ENCODE measurements at places on chromosomes 3 and 15.
A peak's percentile ranks its signal among the peaks of the same experiment; 100 is the strongest.

DNA sequence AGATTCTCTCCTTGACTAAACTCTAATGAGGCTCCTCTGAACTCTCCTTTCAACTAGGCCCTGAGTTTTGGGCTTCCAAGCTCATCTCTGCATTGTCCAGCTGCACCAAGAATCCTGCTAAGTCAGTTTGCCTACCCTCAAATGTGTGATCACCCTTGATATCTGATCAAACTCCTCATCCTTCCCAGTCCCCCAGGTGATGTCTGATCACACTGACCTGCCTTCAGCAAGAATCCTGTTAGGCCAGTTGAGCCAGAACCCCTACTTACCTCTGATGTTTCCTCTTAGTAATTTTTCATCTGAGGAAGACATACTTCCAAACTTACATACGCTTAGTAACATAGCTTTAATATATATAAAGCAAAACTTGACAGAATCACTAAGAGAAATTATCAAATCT is 28.8 kb downstream of the SUMF1 start:
- DNase-seq, result no peak

DNA sequence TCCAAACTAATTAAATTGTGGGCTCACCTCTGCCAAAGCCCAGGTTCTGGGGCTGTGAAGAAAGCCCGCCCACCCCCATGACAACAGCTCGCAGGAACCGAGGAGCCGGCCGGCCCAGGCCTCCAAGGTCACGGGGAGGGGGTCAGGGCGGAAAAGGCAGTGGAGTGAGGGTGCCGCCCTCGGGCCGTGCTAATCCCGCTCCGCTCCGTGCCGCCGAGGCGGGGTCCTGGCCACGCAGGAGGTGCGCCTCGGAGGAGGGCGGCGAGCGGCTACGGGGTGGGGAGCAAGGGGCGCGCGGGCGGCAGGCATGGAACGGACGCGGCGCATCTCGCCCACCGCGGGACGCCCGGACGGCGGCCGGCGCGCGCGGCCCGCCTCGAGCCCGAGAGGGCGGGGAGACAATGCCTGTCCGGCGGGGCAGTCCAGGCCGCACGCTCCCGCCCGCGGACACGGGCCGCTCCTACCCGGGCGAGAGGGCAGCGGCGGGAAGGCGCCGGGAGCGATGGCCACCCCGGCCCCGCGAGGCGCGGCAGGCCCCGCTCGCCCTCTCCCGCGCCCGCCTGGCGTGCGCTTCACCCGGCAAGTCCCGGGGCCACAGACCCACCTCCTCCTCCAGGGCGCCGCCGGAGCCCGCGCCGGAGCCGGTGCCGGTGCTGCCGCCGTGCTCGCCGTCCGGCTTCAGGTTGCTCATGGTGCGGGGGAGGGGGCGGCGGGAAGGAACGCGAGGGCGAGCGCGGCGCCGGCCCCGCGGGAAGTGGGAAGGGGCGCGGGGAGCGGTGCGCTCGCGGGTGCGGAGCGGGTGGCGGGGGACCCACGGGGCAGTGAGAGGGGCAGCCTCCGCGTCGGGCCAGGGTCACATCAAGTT is 528 bp downstream of the RBPMS2 start:
- no peak for DNase-seq

GRCh38 chr3:184361532-184361931 is at the start of the genes CLCN2 and POLR2H:
CLCN2 (minus strand) TSS chr3:184361605; CDS start chr3:184361479, 126 bp downstream.
POLR2H (plus strand) TSS chr3:184361710; CDS start chr3:184363493, 1,783 bp downstream.
- DNase-seq, result peak; percentile 41

GRCh38 chr15:100944244-100944895 is 25.2 kb downstream of the LRRK1 start:
- no peak for DNase-seq

GRCh38 chr3:31129241-31129640 is 234.8 kb upstream of the GADL1 start:
- DNase-seq, result no peak

DNA sequence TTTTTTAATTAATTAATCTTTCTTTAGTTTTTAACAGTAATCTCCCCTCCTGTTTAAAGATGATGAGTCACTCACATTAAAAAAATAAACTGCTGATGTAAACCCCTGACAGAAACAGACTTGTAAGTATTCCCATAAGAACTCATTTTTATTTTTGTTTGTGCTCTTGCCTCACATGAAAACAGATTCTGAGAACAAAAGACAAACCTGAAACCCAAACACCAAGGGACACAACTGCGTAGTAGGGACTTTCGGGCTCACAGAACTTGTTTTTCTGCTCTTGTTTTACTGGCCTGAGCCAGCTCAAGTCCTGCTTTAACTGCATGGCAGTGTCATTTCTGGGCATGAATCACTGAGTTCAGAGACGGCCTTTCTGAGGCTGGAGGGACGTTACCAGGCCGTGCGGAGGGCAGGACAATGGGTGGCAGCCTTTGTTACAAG is 600.8 kb downstream of the FOXP1 start:
- peak; percentile 43 for DNase-seq

DNA sequence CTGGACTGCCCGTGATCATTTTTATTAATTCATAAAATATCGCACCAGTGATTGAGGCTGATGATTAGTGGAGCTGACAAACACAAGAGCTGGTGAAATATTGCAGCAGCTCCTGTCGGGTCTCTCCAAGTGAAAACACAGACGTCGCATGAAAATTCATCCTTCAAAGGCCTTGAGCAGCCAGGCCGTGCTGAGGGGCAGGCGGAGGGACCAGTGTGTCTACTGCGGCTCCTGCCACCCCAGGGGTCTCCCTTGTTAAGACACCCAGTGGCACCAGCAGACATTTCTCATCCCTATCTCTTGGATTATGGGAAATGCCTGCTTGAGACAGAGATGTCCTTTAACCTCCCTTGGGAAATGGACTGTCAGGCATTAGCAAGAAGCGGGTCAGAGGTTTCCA is 289.4 kb upstream of the TLE3 start:
- DNase-seq, result no peak

- no peak for DNase-seq
Measured at GRCh38 chr3:139746481-139746880, 68.7 kb upstream of the NMNAT3 start.

DNA sequence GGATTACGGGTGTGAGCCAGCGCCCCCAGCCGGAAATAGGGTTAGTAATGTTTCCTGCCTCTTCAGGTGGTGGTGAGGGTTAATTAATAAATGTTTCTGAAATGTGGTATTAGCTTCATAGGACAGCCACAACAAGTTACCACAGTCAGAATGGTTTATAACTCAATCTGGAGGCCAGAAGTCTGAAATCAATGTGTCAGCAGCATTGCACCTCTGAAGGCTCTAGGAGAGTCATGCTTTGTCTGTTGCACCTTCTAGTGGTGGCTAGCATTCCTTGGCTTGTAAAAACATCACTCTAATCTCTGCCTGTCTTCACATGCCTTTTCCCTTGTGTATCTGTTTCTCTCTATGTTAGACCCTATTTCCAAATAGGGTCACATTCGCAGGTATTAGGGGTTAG is 7.8 kb upstream of the RPSA start:
- no peak for DNase-seq

GRCh38 chr15:63043335-63044076 is 959 bp downstream of the TPM1 start:
- DNase-seq, result no peak

DNA sequence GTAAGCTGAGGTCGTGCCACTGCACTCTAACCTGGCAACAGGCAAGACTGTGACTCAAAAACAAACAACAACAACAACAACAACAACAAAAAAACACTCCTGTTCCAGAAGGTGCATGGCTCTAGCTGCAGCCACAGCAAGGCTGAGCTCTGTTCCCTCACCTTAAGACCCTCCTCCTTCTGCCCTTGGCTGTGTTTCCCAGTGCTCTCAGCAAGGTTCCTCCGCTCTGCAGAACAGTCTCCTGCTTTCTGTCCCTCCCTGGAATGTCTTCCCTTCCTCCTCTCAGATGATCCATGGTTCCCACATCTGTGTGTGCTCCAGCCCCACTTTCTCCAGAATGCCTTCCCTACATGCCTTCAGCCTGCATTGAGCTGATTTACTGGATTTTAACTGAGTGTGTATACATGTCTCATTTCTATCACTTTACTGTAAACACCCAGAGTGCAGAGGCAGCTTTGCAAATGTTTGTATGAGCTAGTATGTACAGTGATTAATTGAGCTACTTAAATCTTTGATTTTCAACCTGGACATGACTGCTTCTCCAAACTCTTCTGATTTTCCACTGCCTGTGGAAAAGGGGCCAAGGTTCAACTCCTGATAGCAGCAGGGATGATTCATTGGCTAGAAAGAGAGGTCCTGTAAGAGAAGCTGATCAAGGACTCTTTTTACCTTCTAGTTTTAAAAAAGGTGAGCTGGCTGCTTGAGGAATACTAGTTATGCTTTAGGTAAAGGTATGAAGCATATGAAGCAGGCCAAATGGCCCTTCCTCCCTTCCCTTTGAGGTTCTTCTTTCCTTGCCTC is 14.7 kb downstream of the ANKUB1 start:
- DNase-seq, result no peak

DNA sequence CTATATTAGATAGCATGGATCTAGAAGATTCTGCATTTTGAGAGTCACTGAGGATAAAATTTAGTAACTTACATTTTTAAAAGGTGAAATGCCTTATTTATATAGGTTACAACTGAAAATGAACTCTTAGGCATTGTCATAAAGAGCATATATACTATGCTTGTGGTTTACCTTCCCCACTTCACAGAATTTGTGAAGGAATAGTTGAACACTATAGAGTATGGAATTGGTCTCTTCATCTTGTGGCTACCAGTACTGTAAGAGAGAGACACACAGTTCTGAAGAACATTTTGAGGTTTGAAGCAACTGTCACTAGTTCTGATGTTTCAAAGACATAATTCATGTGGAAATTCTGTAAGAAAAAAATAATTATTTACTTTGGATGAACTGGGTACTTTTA is 41.7 kb upstream of the FBXL22 start:
- DNase-seq, result no peak

- no peak for DNase-seq
Measured at GRCh38 chr3:169591159-169591951, 72.2 kb downstream of the MECOM start.

DNA sequence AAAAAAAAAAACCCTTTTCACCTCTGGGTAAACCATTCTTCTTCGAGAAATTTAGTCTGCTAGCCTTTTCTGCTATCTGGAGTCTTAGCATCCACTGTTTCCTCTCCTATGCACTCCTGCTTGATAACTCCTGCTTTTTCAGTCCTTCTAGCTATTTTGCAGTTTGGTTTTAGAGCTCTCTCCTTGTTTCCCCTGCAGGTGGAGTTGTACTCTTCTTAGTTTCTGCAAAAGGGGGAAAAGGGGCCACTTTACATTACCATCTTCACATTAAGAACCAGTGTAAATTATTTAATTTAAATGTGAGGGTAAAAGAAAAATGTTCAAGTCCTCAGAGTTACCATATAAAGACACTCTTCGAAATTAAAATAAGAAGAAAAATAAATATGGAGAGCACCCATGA is 23.6 kb upstream of the MYLK start:
- no peak for DNase-seq

DNA sequence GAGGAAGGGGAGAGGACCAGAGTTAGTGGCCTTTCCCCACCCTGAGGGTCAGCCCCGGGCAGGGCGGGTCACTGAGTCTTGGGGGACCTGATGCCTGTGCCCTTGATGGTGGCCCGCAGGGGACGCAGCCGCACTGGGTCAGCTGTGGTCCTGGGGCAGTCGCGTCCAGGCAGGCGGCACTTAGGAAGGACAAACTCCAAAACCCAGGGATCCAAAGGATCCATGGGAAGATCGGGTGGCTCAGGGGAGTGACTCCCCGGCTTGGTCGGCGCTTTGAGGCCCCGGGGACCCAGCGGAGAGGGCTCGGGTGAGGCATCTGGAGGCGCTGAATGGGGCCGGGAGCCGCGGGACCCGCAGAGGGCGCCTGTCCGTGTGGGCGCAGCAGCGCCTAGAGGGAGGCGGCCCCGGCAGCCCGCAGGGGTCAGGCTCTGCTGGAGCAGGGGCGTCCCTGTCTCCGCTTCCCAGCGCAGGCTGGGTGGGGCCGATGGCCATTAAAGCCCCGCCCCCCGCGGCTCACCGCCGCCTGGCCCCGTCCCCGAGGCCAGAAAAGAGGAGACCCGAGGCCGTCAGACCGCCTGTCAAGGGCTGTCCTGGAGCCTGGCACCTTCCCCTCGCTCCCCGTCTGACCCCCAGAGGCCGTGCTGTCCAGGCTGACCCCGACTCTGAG is 17.5 kb downstream of the CIDEC start:
- DNase-seq, result peak; percentile 18

DNA sequence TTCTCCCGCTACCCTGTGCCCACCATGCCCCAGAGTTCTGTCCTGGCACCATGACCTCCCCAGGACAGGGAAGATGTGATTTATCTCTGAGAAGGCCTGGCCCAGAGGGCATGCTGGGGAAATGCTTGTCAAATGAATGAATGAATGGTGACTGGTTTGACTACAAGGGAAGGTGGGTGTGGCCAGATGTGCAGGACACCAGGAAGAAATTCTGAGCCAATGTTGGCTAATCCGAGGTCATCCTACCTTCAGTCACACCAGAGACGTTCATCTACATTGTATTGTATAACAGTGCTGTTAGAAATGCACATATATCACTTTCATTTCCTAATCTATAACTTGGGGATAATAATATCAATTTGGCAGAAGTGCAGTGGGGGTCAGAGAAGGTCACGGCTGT is 138.4 kb downstream of the FAM43A start:
- no peak for DNase-seq

- no peak for DNase-seq
Measured at GRCh38 chr3:77726517-77726916, 686.6 kb downstream of the ROBO2 start.

- no peak for DNase-seq
Measured at GRCh38 chr3:77342688-77343087, 302.8 kb downstream of the ROBO2 start.

- no peak for DNase-seq
Measured at GRCh38 chr3:128491691-128491940, 1.4 kb downstream of the GATA2 start.

- DNase-seq, result no peak
Measured at GRCh38 chr3:194376241-194376560, 6.7 kb upstream of the LRRC15 start.

GRCh38 chr3:166071-166470 is 30.5 kb upstream of the CHL1 start:
- no peak for DNase-seq

DNA sequence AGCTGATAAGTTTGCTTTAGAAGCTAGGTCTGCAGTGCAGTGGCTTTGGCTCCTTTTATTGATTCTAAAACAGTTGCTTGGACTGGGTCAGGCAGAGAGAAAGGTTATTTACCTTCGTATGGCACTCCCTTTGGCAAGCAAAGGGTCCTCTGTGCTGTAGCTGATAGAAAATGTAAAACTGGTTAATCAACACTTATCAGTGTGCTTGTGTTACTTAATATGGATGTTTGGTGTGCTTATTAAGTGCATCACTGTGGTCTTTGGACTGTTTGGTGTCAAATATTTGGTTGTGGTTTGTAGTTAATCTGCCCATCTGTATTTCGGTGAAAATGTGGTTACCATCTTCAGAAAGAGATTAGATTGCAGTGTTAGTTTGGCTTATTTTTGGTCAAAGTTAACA is 16.0 kb downstream of the UBE2E2 start:
- no peak for DNase-seq

DNA sequence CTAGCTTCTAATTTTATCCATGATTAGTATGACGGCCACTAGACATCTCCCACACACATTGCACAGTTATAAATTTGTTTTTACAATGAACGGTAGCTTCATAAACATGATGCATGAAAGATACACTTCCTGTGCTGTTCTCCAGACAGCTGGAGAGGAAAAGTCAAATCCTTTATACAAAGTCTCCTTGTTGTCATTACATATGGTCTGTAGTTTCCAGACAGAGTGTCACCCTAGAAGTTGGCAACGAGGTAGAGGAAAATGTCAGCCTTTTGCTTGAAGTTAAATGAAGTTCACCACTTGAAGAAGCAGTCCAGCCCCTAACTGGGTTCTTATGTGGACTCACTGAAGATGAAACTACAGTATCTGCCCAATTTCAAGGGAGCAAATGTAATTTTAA is 253.0 kb upstream of the P2RY1 start:
- DNase-seq, result no peak

Data from stimulated activated CD4-positive, alpha-beta T cell treated with anti-CD3 and anti-CD28 coated beads, Interleukin-1b, Interleukin-23, amount 100 ng/mL, for 48 hours (primary cell).